ENCODE measurements at places on chromosomes 16 and 17.

DNA sequence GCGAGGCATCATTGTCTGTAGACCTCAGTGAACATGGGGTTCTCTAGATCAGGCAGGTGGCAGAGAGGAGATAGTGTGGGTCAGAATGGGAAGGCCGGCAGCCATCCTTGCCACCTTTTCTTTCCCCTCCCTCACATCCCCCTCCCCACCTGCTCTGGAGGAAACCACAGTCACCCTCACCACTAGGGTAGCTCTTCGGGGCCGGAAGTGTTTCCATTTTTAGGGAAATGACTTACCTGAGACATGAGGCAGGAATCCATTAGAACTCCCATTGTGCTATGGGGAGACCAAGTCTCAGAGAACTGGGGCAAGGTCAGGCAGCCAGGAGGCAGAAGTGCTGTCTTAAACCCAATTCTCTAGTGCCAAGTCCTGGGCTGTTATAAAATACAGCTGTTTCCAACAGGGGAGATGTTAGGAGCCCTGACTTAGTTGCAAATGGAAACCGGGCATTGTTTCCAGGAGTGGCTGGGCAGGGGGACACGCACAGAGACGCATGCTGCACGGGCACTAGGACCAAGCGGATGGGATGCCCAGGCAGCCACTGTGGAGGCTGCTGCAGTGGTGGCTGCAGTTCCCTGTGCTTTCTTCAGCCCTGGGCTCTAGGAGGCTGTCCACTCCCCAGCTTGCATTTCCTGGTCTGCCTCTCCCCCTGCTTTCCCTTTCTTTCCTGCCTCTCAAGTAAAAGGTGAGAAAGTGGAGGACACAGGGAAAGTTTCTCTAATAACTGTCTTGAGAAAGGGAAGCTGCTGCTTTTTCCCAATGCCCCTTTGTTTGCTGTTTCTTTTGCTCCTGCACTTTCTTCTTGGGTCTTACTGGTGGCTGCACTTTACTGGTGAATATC is 2.8 kb downstream of the HAS3 start:
- DNase-seq: no peak

DNA sequence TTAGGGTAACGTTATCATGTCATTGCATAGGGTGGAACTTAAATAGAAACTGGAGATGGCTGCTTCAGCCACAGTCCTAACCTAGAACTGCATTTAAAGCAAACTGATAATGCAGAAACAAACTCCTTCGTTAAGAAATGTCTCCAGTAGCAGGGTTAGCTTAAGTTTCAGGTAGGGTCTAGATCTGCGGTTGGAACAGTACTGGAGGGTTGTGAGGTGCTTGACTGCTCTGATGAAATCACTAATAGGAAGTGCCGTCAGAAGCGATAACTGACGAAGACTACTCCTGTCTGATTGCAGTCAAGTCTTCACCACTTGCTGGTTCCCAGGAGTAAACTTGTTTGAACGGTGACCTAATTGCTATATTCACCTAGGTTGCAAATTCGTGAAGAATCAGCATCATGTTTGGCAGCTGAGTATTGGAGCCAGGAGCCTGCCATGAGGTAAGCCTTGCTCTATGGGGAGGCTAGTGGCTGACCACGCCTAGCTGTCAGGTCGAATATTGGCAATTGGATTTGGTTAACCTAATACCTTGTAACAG is 24.5 kb downstream of the TRPV2 start:
- DNase-seq: no peak

DNA sequence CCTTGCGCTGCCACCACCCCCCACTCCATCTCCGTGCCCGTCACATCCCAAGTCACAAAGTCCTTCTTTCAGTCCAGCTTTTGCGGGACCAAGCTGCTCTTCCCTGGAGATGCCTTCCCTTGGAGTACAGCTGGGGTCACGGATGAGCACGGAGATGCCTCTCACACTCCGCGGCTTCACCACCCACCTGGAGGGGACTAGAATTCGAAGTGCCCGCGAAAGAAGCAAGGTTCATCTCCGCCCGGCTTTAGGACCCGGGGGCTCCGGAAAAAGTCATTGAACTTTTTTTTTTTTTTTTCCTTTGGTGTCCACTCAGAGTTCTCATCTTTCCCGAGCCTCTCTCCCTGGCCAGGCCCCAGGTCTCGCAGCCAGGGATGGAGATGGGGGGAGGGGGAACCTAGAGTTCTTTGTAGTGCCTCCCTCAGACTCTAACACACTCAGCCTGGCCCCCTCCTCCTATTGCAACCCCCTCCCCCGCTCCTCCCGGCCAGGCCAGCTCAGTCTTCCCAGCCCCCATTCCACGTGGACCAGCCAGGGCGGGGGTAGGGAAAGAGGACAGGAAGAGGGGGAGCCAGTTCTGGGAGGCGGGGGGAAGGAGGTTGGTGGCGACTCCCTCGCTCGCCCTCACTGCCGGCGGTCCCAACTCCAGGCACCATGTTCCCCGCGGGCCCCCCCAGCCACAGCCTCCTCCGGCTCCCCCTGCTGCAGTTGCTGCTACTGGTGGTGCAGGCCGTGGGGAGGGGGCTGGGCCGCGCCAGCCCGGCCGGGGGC is at the start of gene FKBP10:
TSS of gene FKBP10 (plus strand) at position 624 of the 771 bp plus-strand sequence. CDS start at position 655, 31 bp downstream.
- peak; percentile 87 for DNase-seq

- peak; percentile 42 for DNase-seq
Measured at GRCh38 chr16:400061-400591, 1.6 kb upstream of the DECR2 start.

GRCh38 chr17:42459256-42459800 is 650 bp downstream of the ATP6V0A1 start:
- DNase-seq: peak; percentile 55

DNA sequence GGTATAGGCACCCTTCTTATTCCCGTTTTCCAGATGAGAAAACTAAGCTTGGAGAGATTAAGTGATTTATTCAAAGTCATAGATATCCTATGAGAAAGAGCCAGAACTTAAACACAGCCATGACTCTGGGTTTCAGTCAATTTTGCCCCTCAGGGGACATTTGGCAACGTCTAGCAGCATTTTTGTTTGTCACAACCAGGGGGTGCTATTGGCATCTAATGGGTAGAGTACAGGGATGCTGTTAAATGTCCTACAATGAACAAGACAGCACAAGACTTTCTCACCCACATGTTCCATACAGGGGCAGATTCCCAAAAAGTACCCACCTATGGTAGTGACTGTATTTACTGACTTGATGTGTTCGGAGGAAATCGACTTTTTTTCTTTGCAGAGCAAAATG is 4.8 kb upstream of the SHISA9 start:
- peak; percentile 68 for DNase-seq

GRCh38 chr17:68085771-68086381 is 50.3 kb downstream of the KPNA2 start:
- no peak for DNase-seq

GRCh38 chr17:33072421-33073161 is 80.9 kb downstream of the SPACA3 start:
- DNase-seq: no peak

DNA sequence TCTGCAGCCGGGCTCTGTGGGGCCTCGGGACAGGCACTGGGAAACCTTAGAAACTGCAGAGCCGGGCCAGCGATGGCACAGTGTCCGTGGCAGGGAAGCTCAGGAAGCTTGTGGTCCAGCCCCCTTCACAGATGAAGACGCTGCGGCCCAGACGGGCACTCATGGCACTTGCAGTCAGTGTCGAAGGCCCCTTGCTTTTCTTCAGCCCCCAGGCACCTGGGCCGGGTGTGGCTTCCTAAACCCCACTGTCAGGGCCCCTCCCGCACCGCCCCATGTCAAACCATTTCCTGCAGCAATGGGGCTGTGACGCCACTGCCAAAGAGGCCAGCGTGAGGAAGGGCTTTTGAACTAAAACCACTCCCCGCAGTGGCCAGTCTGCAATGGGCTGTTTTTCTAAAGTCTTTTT is 164.0 kb downstream of the LAT start:
- DNase-seq: no peak

- no peak for DNase-seq
Measured at GRCh38 chr16:12541672-12542071, 262.0 kb downstream of the CPPED1 start.

GRCh38 chr17:19357761-19358160 is 4.8 kb downstream of the B9D1 start:
- DNase-seq: peak; percentile 87

Measured in NCI-H524 (cell line).